Panc1 (cell line): ENCODE measurements at places on chromosomes 7 and 10. TPM values are rescaled to one million over a fixed set of nuclear protein-coding genes. Genes with fewer than 3 reads are reported as not detected.

DNA sequence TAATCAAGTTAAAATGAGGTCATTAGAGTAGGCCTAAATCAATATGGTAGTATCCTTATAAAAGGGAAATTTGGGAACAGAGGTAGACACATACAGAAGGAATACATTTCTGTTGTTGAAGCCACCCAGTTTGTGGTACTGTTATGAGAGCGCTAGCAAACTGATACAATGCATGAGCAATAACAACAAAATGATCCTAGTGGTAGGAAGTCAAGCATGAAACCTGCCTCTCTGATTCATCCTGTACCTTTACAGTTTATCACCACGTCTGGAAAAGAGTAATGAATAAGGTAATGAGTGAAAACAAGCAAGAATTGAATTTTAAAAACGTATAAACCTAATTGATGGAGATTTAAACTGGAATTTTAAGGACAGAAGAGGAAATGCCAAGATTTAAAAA, 217.2 kb downstream of the PCLO start:
- no peaks in the 10 kb centered on the region for H3K27me3 ChIP-seq
- no peaks in the 10 kb centered on the region for H3K4me1 ChIP-seq

- H3K36me3 ChIP-seq = no peaks in the 10 kb centered on the region
- H3K4me1 ChIP-seq = no peaks in the 10 kb centered on the region
- no peak overlapping the region for H3K4me3 ChIP-seq
Measured at GRCh38 chr10:36703179-36703578, 422.2 kb upstream of the ANKRD30A start.

GRCh38 chr7:16465469-16466361, at the start of gene SOSTDC1:
SOSTDC1 (minus strand) TSS chr7:16465738; CDS start chr7:16465668, 70 bp downstream.
- peaks cover 10% of the 10 kb centered on the region; the same call in 1 of the 2 replicates for H3K27me3 ChIP-seq
- H3K4me1 ChIP-seq = no peaks in the 10 kb centered on the region
- H3K27ac ChIP-seq = no peak within 1 kb of the TSS
- DNase-seq = no peak
- no peaks in the 10 kb centered on the region for H3K36me3 ChIP-seq

DNA sequence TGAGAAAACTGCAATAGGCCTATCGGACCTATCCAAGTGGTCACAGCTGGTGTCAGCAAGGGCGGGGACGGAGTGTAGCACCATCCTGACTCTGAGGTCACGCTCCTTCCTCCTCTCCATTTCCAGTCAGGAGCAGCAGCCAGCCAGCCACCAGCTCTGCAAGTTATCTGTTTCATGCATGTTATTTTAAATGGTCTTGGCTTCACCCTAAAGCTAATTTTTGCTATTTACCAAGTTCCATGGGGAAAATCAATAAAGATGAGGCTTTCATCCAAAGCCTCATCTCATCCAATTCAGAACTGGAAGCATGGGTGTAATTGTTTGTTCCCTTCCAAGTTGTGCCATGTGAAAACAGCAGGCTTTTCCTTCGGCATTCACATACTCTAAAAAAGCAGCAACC, 49.3 kb downstream of the ICA1 start:
- H3K27ac ChIP-seq = no peak overlapping the region
- no peaks in the 10 kb centered on the region for H3K36me3 ChIP-seq
- DNase-seq = no peak

- 0 out of 2 replicates have a peak, but pooled peaks cover 3% of the 10 kb centered on the region for H3K4me1 ChIP-seq
- H3K36me3 ChIP-seq = no peaks in the 10 kb centered on the region
- no peak overlapping the region for H3K27ac ChIP-seq
- no peak overlapping the region for H3K4me3 ChIP-seq
- no peak for DNase-seq
Measured at GRCh38 chr10:74433993-74434392, 283.0 kb downstream of the ADK start.

- H3K4me3 ChIP-seq = no peak overlapping the region
- no peaks in the 10 kb centered on the region for H3K4me1 ChIP-seq
- H3K27me3 ChIP-seq = peaks cover 2% of the 10 kb centered on the region
Measured at GRCh38 chr7:122006687-122007086, 133.7 kb downstream of the PTPRZ1 start.

DNA sequence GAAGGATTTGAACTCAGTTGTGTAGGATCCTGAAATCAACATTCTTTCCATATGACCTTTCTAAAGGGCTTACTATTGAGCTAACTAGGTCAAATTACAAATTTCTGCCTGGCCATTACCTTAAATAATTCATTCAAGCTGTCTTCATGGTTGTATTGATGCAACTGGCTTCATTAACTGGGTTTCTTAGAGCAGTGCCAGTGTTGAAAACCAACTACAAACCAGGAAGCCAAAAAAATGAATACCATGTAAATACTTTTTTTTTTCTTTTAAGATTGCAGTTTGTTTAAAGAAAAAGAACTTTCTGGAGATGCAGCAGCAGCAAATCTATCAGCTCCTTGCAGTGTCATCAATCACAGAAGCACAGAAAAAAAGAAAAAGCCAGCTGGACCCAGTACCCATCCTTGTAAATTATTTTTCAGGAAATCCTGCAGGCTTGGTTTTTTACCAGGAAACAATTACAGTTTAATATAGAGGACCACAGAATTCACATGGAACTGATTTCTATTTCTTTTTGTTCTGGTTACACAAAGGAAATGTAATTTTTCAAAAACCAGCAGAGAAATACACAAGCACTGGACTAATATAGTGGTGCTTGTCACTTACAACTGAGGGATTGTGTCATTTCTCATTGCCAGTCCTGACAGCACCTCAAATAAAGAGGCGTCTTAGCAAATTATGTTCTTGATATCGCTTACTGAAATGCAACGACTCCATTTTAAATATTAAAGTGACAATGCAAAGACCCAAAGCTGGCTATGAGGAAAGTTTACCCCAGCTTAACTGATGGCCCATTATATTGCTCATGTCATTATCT, 131.9 kb downstream of the TMEM26 start:
- H3K36me3 ChIP-seq = no peaks in the 10 kb centered on the region
- no peak overlapping the region for H3K27ac ChIP-seq
- no peaks in the 10 kb centered on the region for H3K27me3 ChIP-seq
- no peaks in the 10 kb centered on the region for H3K4me1 ChIP-seq
- no peak overlapping the region for H3K4me3 ChIP-seq

- peaks cover 24% of the 10 kb centered on the region for H3K27me3 ChIP-seq
- H3K27ac ChIP-seq = no peak overlapping the region
- H3K36me3 ChIP-seq = peaks cover 3% of the 10 kb centered on the region; the same call in 1 of the 2 replicates
- peak overlapping the region; percentile 38 for H3K4me3 ChIP-seq
- no peak for DNase-seq
- H3K4me1 ChIP-seq = no peaks in the 10 kb centered on the region
Measured at GRCh38 chr7:88760136-88760515, 626 bp downstream of the ZNF804B start.

- H3K4me3 ChIP-seq = no peak overlapping the region
- DNase-seq = no peak
- H3K36me3 ChIP-seq = no peaks in the 10 kb centered on the region
- H3K4me1 ChIP-seq = peaks cover 3% of the 10 kb centered on the region; the same call in 1 of the 2 replicates
- H3K27me3 ChIP-seq = no peaks in the 10 kb centered on the region
- no peak overlapping the region for H3K27ac ChIP-seq
Measured at GRCh38 chr10:12055732-12056131, 13.0 kb upstream of the DHTKD1 start.

DNA sequence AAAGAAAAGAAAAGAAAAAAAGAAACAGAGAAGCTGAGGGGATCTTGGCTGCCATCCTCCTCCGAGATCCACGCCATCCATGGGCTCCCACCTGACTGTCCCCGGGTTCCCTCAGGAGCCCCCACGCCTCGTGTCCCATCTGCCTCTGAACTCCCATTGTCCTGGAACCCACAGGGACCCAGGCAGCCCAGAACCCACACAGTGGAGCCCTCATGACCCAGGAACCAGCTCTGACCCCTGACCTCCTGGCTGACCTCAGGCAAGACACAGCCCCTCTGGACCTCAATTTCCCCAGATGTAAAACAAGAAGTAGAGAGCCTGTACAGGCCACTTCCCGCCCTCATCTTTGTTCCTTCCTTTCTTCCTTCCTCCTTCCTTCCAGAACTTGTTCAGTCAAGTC, 40.4 kb downstream of the RASGEF1A start:
- no peaks in the 10 kb centered on the region for H3K36me3 ChIP-seq
- H3K27me3 ChIP-seq = no peaks in the 10 kb centered on the region

- no peaks in the 10 kb centered on the region for H3K36me3 ChIP-seq
- DNase-seq = no peak
- H3K4me1 ChIP-seq = peaks cover 13% of the 10 kb centered on the region
- no peak overlapping the region for H3K4me3 ChIP-seq
- H3K27ac ChIP-seq = no peak overlapping the region
- H3K27me3 ChIP-seq = peaks cover 24% of the 10 kb centered on the region; the same call in 1 of the 2 replicates
Measured at GRCh38 chr10:78306358-78306757, 272.7 kb downstream of the RPS24 start.

- no peak overlapping the region for H3K27ac ChIP-seq
- H3K4me1 ChIP-seq = peaks cover 5% of the 10 kb centered on the region; the same call in 1 of the 2 replicates
- H3K36me3 ChIP-seq = no peaks in the 10 kb centered on the region
- peaks cover 11% of the 10 kb centered on the region for H3K27me3 ChIP-seq
Measured at GRCh38 chr7:26419198-26419597, 127.5 kb downstream of the SNX10 start.

DNA sequence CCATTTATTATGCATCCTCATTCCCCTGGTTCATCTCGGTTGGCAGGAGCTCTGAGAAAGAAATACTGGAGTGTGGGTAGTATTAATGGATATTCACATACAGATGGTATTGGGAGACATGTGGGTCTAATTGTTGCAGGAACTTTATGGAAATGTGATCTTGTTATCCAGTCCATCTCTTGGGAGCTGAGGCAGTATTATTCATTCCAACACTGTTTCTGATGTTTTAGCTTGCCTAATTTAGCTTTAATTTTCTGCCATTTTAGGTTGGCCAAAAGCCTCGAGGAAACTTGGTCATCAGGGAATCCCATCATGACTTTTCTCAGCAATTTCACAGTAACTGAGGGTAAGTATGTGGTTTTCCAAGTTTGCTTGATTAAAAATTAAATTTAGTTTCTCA, 125.7 kb downstream of the ABCA13 start:
- no peaks in the 10 kb centered on the region for H3K27me3 ChIP-seq
- H3K4me3 ChIP-seq = no peak overlapping the region
- DNase-seq = no peak
- H3K4me1 ChIP-seq = no peaks in the 10 kb centered on the region

GRCh38 chr10:37549054-37549453, 308.4 kb downstream of the ZNF248 start:
- no peak overlapping the region for H3K27ac ChIP-seq
- H3K27me3 ChIP-seq = no peaks in the 10 kb centered on the region
- no peak overlapping the region for H3K4me3 ChIP-seq
- no peaks in the 10 kb centered on the region for H3K4me1 ChIP-seq

GRCh38 chr7:73815436-73815835, 15.4 kb upstream of the CLDN4 start:
- no peak overlapping the region for H3K27ac ChIP-seq
- no peaks in the 10 kb centered on the region for H3K36me3 ChIP-seq
- H3K27me3 ChIP-seq = no peaks in the 10 kb centered on the region

DNA sequence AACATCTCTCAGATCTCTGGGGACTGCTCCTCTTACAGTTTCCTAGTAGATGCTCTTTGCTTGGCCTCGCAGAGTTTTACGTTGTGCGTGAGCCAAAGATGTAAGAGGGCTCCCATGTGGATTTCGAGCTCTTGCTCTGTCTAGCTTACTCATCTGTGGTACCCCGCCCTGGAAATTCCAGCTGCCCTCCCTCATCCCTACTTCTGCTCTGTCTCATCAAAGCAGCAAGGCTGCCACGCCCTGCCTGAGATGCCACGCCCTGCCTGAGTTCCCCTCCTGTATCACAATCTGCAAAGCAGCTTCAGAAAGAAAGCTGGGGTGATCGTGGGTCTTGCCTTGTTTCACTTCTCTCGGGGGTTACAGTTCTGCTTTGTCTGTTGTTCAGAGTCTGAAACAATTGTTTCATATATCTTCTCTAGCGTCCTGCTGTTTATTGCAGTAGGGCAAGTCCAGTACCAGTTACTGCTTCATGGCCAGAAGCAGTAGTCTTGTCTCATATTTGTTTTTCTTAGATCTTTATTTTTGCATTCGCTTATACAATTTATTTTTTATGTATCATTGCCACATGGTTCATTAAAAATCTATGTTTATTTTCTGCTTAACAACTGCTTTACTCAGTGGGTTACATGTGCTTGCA, 36.1 kb upstream of the CCNY start:
- H3K4me3 ChIP-seq = no peak overlapping the region
- no peaks in the 10 kb centered on the region for H3K36me3 ChIP-seq
- DNase-seq = peak; percentile 67

GRCh38 chr10:66187053-66187733, 738.6 kb upstream of the LRRTM3 start:
- no peaks in the 10 kb centered on the region for H3K4me1 ChIP-seq
- no peak overlapping the region for H3K4me3 ChIP-seq
- H3K36me3 ChIP-seq = no peaks in the 10 kb centered on the region
- no peak for DNase-seq

DNA sequence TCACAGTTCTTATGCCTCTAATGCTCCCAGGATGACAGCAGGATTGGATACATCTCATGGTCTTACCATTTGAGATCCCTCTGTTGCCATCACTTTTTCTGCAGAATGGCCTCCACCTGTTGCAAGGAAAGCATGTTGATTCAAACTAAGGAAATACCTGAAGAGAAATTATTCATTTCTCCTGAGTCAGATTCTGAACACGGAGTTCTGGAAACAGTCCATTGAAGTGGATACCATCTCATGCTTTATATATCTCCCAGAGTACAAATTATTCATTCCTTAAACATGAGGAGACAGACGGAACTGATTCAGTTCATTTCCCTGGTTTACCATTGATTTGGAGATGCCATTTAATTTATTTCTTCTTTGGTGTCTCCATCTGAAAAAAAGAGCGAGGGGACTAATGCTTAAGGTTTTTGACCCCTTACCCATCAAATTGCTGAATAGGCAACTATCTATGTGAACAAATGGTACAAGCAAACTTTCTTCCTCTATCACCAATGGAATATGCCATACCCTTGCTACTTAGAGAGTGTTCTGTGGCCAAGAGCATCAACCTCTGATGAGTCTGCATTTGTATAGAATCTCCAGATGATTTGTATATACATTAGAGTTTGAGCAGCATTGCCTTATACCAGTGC, 305.0 kb upstream of the LRGUK start:
- no peaks in the 10 kb centered on the region for H3K36me3 ChIP-seq
- H3K27ac ChIP-seq = no peak overlapping the region
- no peaks in the 10 kb centered on the region for H3K4me1 ChIP-seq
- no peaks in the 10 kb centered on the region for H3K27me3 ChIP-seq
- no peak for DNase-seq

GRCh38 chr10:99740933-99741559, 9.0 kb downstream of the CUTC start:
- H3K27me3 ChIP-seq = no peaks in the 10 kb centered on the region
- H3K36me3 ChIP-seq = peaks cover 63% of the 10 kb centered on the region
- peaks cover 9% of the 10 kb centered on the region for H3K4me1 ChIP-seq
- no peak for DNase-seq

- no peak overlapping the region for H3K27ac ChIP-seq
- H3K27me3 ChIP-seq = no peaks in the 10 kb centered on the region
- H3K4me3 ChIP-seq = no peak overlapping the region
- no peaks in the 10 kb centered on the region for H3K4me1 ChIP-seq
Measured at GRCh38 chr10:8017277-8017676, 37.2 kb upstream of the GATA3 start.

- no peak for DNase-seq
- H3K4me1 ChIP-seq = no peaks in the 10 kb centered on the region; the same call in 1 of the 2 replicates
- H3K27me3 ChIP-seq = no peaks in the 10 kb centered on the region
- no peak overlapping the region for H3K27ac ChIP-seq
- no peaks in the 10 kb centered on the region for H3K36me3 ChIP-seq
Measured at GRCh38 chr10:11532306-11532705, 79.1 kb downstream of the USP6NL start.

Gene CALHM3
- not detected for total RNA-seq

Gene STOX1
- total RNA-seq = 5.8 TPM

Gene NRCAM
- total RNA-seq = 0.21 TPM

Gene ZNF488
- total RNA-seq = 11.8 TPM

Gene TAS2R41
- total RNA-seq = not detected

Gene PARG
- 39.9 TPM for total RNA-seq

Gene SHOC2
- 56.6 TPM for total RNA-seq

Gene CRHR2
- total RNA-seq = not detected
